ENCODE measurements at places on chromosomes 6 and 20.

DNA sequence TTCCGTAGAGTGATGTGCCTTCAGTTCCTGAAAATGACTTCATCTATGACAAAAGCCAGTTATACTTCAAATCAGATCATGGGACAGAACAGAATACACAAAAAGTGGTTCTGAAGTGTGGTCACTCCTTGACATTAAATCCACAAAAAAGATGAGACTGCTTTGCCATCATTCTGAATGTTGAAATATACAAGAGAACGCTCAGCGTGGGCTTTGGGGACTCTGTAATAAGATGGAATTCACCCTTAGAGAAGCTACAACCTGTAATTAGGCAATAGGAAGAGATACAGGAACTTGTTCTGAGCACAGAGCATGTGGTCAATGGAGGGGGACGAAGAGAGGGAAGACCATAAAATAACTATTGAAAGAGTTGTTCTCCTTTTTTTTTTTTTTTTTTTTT lies 184.3 kb downstream of the CARMIL1 start:
- no peak for DNase-seq

GRCh38 chr6:33313709-33314514 lies at the start of gene TAPBP:
TAPBP (minus strand) TSS chr6:33314078; CDS start chr6:33314041, 37 bp downstream.
- DNase-seq = peak; percentile 91

- no peak for DNase-seq
Measured at GRCh38 chr6:19879663-19880062, 42.5 kb downstream of the ID4 start.

DNA sequence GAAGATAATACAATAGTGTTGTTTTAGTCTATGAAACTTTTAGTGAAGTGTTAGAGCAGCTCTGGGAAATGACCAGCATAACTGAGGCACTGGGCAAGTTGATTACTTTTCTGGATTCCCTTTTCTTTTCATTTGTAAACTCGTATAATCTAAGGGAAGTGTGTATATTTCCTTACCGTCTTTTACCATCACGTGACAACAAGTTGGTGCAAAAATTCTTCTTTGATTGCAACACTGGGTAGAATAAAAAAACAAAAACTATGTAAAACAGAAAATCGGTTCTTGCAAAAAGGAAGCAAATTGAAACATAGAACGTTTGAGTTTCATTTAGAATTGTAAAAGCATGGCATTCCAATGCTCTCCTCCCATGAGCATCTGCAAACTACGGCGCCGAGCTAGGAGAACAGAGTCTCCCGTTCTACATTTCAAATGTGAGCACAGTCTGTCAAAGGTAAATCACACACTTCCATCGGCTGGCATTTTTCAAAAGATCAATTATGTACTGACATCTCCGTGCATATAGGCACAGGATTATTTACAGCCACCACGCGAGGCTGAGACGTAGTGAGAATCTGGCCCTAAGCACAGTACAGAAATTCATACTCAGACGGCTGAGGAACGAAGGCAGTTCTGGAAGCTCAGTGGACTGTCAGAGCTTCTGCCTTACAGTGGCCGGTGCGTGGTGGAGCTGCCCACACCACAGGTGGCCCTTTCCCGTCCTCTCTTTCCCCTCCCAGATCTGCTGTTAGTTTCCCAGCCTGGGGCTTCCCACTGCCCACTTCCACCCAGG lies 314.0 kb downstream of the BMP7 start:
- no peak for DNase-seq

DNA sequence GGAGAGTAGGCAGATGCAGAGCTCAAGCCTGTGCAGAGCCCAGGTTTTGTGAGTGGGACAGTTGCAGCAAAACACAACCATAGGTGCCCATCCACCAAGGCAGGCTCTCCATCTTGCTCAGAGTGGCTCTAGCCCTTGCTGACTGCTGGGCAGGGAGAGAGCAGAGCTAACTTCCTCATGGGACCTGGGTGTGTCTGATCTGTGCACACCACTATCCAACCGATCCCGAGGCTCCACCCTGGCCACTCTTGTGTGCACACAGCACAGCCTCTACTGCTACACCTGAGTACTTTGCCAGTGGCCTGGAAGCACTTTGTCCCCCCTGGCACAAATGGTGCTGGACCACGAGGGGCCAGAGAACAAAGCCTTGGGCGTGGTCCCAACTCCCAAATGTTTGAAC lies 7.9 kb upstream of the DEFB125 start:
- DNase-seq = no peak

DNA sequence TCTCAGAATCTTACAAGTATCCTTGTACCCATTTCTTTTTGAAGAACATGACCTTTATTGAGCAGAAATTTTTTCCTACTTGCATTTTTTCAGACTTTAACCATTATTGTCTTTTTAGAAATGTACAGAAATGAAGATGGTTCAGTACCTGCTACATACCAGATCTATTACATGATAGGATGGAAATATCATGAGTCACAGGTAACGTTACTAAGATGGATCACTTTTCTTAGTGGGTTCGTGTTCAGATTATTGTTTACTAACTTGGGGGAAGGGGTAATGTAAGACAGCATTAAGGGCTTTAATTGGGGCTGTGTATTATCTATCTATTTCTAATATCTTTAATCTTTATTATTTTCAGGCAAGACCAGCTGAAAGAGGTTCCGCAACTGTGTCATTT lies 31.9 kb downstream of the NDUFAF5 start:
- DNase-seq = no peak

DNA sequence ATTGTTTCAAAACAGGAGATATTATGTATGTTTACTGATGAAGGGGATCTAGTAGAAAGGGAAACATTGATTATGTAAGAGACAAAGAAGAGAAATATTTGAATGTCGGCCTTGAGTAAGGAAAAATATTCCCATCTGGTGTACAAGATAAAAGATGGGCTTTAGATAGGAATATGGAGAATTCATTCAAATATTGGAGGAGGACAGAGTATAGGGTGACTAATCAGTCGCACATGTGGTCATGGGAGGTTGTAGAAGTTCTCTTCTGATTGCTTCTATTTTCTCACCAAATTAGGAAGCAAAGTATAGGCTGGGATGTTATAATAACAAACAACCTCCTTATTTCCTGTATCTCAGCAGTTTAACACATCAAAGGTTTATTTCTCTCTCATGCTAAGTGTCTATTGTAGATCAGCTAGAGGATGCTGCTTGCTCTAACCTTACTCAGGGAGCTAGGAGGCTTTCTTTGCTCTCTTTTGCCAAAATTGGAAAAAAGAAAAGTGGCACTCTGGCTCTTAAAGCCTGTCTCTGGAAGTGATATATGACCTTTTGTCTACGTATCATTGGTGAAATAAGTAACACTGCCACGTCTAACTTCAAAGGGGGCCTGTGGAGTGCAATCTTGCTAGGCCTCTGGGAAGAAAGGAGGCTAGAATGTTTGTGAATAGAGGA lies 1.2 kb upstream of the HDDC2 start:
- DNase-seq = no peak

GRCh38 chr6:167164261-167164660 lies 6.5 kb upstream of the GPR31 start:
- DNase-seq = no peak

GRCh38 chr6:70221025-70221714 lies 81.7 kb downstream of the COL9A1 start:
- DNase-seq = no peak

DNA sequence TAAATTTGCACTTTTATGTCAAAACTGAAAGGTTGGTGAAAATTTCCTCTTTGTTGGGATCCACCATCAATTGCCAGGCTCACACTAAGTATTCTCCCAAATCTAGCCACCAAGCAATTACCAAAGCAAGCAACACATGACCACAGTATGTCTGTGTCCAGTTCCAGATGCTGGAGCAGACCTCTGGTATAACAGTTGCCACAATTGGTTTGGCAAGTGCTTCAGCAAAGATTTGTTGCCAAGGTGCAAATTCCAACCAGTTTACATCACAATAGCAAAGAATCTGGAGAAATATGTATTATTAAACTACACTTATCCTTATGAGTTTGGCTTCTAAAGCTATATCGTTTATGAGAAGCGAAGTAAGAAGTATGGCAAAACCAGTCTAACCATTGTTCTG lies 6.4 kb downstream of the GTF2H5 start:
- DNase-seq = no peak

- no peak for DNase-seq
Measured at GRCh38 chr6:27568226-27568897, 95.5 kb upstream of the ZNF184 start.

DNA sequence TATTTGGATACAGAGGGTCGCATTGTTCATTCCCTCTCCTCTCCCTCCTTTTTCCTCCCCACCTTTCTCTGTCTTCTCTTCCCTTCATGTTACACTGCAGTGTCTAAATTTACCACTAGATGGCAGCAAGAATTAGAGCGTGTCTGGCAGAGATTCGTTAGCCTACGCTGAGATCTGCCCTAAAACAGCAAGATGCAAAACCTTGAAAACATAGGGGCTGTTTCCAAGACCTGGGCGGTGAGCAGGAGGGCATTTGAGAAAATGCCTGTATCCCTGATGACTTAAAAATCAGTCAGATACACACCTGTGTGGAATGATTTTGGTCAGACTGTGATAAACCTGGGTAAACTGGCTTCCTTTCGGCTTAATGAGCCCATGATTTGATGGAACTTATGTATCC lies 101.5 kb upstream of the ISM1 start:
- DNase-seq = peak; percentile 2

DNA sequence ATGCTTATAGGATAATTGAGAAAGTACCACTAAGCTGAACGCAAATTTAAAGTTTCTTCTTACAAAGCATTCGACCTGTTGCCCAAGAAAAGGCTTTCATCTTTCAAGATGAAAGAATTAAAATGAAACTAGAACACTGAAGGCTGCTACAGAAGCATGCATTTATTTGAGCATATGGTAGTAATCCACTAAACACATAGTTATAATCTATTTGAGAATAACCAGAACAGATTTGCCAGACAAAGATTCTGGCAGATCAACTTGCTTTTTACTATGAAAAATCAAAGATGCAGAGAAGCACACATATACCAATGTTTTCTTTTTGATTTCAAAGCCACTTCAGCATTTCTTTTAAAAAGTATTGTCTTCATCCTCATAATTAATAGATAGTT lies 412.2 kb downstream of the UTRN start:
- DNase-seq = no peak

DNA sequence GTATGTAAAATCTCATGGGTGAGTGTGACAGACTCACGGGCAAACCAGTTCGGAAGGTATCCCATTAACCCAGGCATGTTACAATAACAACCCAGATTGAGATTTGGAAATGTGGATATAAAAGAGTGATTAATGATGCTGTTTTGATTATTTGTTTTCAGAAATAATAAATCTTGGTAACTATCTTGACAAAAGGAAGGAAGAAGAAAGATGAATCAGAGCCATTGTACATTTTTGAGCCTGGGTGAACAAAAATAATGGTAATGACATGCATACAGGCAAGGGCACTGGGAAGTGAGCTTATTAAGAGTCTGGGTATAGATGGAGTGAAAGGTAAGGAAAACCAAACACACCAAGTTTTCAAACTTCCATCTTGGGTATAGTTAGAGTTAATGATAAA lies 862.0 kb downstream of the PHF3 start:
- no peak for DNase-seq

GRCh38 chr20:46145713-46146112 lies 27.6 kb downstream of the CD40 start:
- DNase-seq = no peak

DNA sequence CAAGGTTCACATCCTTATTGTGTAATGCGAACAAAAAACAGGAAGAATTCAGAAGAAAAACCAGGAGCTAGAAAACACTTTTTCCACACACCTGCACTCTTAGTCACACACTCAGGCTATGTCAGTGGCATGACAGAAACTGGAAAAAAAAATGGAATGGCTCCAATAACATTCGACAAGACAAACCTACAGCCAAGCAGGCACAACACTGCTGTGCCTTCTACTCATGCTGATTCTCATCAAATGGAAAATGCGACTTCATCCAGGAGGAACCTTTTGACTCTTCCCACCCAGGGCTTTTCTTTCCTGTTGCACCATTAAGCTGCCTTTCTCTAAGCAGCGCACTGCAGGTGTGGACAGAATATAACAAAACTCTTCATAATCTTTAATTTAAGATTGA lies 163.2 kb upstream of the BTBD3 start:
- DNase-seq = no peak

DNA sequence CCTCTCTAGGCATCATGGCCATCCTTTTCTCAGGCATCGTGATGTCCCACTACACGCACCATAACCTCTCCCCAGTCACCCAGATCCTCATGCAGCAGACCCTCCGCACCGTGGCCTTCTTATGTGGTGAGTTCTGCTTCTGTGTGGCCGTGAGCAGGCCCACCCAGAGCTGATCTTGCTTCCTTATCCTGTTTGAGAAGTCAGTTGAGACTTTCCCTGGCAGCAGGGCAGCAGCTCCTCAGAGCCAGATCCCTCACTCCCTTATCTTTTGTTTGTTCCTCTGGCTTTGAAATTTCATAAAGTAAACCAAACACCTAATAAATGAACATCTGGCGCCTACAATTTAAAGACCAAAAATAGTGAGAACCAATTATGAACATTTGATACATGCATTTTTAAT lies 40.6 kb downstream of the SPATA2 start:
- no peak for DNase-seq

DNA sequence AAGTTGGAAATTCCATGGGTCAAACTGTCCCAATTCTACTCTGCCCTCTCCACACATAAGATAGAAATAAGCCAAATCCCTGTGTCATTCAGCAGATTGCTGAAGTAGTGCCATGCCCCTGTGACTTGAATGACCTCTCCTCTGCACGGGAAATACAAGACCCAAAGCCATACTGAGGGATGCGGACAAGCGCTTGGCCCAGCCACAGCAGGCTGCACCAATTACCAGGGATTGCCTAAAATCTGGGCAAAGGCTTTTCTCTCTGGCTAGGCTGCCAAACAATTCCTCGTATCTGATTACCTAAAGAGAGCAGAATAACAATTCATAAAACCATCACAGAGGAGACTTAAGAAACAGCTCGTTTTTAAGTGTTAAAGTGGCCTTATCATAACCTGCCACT lies 421.8 kb upstream of the JARID2 start:
- no peak for DNase-seq

DNA sequence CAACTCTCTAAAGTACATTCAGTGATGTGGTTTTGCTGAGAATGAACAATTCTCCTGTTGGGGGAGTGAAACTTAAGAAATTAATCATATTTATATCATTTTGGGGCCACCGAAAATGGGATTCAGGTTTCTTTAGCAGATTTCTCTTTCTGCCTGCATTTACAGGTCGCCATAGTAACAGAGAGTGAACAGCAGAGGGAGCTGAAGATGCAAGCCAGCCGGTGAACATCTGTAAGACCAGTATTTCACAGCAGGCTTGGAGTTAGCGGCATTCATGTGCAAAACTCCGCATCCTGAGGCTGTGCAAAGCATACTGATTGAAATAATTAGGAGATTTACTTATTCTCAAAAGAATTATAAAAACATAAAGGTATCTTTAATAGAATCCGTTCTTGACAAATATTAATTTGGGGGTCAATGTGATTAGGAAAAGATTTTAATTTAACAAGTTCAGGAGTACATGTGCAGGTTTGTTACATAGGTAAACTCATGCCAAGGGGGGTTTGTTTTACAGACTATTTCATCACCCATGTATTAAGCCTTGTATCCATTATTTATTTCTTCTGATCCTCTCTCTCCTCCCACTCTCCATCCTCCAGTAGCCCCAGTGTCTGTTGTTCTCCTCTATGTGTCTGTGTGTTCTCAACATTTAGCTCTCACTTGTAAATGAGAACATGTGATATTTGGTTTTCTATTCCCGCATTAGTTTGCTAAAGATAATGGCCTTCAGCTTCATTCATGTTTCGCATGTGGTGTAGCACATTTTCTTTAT lies 17.8 kb upstream of the HSF2 start:
- DNase-seq = peak; percentile 38

All from activated gamma-delta T cell treated with anti-CD3 and anti-CD28 coated beads, Interleukin-2, amount 50 U/mL, for 16 hours (primary cell).